GM18507 (cell line): ENCODE measurements at places on chromosomes 5 and 9.

- DNase-seq = no peak
These were observed 92.9 kb downstream of the LMX1B start for GRCh38 chr9:126706698-126707053.

GRCh38 chr9:127844821-127845359 lies 9.6 kb downstream of the ENG start:
- DNase-seq = no peak

- no peak for DNase-seq
These were observed 18.0 kb downstream of the IARS1 start for GRCh38 chr9:92275541-92275940.

- no peak for DNase-seq
These were observed 16.2 kb downstream of the BTF3 start for GRCh38 chr5:73514418-73514817.

- no peak for DNase-seq
These were observed 105.9 kb upstream of the DAP start for GRCh38 chr5:10866913-10867312.

GRCh38 chr9:2359891-2360471 lies 261.6 kb upstream of the VLDLR start:
- DNase-seq = no peak

DNA sequence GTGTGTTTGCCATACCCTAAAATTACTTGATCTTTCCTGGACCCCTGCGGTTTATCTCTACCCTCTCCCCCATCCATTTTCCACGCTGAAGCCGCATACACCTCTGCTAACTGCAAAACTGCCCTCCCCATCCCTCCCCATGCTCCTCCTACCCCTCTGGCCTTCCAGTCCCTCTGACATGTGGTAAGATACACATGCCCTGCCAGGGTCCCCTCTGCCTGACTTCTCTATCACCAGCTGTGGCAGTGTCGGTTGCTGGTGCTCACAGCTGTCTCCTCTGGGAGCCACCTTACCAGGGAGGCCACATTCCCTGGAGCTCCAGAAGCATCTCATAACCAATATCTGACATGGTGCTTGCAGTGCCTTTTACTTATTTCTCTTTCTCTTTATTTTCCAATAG lies 58.9 kb upstream of the COL15A1 start:
- DNase-seq = no peak

GRCh38 chr9:116270546-116270945 lies 117.0 kb downstream of the PAPPA start:
- DNase-seq = no peak

- DNase-seq = no peak
These were observed 188.3 kb downstream of the ARHGEF28 start for GRCh38 chr5:73814233-73814846.

DNA sequence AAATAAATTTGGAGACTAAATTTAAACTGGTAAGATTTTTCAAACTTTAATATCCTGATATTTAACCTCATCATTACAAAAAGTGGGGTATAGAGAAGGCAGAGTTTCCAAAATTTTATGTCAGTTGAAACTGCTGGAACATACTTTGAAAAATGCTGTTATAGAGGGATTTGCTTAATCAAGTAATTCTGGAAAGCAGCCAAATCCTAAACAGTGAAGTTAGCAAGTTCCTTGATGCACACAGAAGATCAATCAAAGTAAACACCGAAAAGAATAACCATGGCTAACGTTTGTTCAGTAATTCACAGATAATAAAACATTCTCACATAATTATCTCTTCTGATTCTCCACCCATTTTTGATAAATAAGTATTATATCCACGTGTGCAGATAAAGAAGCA lies 8.1 kb upstream of the PRR16 start:
- DNase-seq = no peak

GRCh38 chr5:107359916-107360234 lies 310.9 kb downstream of the EFNA5 start:
- no peak for DNase-seq

DNA sequence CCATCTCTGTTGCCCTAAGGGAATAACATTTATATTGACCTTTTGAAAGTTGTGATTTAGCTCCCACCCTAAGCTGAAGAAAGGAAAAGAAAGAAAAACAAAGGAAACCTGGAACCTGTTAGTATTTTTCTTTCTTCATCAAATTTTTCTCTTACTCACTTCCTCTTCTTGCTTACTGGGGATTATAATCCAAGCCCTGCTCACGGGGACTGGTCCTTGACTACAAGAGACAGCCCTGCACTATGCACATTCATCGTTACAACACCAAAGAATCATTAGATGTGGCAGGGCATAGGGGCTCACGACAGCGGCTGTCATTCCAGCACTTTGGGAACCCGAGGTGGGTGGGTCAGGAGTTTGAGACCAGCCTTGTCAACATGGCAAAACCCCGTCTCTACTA lies 37.8 kb upstream of the LPAR1 start:
- no peak for DNase-seq

DNA sequence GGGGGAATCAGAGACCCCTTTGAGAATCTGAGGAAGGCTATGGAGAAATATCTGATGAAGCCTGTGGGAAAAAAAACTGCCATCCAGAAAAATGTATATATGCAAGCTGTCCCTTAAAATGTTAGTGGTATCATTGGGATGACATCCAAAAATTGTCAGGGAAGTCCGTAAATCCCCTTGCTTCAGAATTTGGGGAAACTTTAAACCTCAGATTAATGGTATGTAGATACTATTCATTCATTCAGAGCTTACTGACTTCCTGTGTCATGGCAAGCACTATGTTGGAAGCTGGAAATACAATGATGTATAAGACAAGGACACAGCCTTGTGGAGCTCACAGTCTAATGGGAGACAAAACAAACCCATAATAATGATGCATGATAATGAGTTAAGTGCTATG lies 10.9 kb upstream of the MOB3B start:
- no peak for DNase-seq

- no peak for DNase-seq
These were observed 2.7 kb upstream of the LHX3 start for GRCh38 chr9:136207616-136208015.

DNA sequence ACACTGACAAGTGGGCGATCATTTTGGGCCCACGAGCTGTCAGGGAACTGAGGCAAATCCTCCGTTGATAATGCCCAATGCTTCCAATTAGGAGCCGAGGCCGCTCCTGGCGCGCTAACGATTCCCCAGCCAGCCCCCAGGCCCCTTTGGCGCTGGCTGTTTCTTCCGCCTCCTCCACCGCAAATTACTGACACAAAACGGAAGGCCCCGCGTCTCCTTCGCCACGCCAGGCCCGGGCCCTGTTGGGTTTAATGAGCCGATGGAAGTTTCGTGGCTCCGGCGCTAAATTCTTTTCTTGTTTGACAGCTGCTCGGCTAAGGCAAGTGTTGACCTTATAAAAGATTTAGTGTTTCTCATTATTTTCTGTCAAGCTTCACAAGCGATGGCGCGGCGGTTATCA lies 25.7 kb upstream of the BARHL1 start:
- DNase-seq = no peak

DNA sequence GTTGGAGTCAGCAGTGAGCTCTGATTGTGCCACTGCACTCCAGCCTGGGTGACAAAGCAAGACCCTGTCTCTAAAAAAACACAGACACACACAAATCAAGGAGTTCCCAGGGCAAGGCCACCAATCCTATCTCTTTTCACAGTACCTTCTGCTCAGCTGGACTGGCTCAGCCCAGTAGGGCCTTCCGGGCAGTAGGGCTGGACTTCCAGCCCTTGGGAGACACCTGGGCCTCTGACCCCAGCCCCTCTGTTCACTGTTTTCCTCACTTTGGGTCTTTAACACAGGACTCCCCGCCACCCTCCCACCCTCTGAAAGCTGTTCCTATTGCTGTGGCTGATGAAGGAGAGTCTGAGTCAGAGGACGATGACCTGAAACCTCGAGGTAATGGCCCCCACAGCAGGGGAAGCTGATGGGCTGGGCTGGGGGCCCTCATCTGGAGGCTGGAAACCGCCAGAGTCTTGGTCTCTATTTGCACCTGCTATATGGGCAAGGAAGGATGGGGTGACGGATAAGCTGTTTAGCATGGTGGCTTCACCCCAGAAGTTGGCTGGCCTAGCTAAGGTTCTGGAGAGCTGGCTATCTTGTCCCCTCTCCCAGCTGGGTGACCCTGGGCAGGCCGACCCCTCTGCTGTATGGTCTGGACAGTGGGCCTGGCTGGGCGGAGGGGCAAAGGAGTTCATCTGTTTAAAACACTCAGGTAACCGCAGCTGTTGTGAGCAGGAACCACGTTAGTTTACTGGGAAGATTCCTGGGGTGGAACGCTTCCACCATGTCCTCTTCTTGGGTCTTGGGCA lies 25.6 kb downstream of the USP20 start:
- no peak for DNase-seq

- no peak for DNase-seq
These were observed 18.5 kb upstream of the SLC12A7 start for GRCh38 chr5:1130218-1130946.

DNA sequence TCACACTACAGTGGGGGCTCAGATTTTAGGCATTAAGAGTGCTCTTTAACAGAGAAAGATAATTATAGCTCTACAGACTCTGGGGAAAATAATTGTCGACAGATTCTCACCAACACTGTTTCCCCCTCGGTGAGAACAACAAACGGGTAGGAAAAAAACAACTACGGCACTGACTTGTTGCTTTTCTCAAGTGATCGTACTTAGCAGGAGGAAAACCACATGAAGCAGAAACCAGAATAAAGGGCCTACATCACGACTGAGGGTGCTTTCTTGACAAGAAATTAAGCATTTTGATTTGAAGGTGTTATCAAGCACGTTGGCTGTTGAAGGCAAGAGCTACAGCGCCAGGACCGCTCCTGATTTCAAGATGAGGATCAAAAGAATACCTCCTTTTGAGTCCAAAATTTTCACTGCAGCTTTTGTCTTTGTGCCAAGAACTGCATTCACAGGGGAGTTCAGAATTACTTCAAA lies 27.2 kb upstream of the CER1 start:
- no peak for DNase-seq

DNA sequence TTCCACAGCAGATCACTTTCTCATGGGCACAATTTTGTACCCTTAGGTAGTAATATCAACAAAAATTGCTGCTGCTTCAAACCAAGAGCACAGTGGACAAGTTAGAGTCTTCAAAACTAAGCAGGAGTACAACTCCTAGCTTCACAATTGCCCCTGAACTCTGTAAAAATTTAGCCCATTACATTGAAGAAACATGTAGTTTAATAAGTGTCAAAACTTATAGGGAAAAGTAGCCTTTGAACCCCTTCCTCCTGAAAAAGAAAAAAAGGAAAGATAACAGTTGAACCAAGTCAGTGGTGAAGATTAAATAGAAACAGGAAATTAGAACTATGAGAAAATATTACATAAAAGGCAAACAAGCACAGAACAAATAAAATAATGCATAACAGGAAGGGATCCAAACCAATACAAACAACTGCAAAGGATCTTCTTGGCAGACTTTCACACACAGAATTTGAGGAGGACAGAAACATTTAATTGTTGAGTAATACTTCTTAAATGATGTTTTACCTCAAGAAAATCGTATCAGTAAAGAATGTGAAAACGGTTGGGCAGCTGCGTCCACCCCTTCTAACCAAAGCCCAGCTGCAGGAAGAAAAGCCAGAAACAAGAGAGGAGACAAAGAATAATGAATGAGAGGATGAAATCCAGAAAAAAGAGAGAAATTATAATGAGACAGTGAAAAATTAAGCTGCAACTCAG lies 636.0 kb downstream of the NR2F1-AS1 start:
- no peak for DNase-seq

DNA sequence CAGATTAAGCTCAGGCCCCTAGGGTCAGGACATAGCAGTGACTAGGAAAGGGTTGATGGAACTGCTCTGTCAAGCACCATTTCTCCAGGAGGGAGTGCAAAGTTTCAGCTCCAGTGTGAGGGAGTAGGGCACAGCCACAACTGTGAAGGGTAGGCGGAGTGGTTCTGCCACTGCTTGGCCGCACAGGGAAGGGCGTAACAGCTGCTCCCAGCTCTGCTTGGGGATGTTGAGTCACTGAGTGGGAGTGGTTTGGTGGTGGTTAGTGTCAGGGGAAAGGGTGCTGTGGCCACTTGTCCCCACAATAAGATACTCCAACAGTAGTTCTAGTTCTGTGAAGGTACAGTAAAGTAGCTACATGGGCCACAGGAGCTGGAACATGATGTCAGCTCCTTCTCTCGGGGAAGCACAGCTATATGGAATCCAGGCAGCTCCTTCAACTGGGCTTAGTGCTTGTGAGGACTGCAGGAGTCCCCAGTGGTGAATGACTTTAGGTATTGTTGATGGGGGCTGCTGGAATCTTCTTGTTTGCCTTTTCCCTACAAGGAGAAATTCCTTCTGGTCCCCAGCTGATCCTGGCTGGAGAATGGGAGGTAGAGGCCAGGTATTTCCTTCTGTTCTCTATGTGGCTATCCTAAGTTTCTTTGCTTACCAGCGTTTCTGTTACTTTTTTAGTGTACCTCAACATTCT lies 314.5 kb downstream of the SPATA31D1 start:
- no peak for DNase-seq
